ENCODE measurements at places on chromosomes 16 and 17. TPM values are rescaled to one million over a fixed set of nuclear protein-coding genes. Genes with fewer than 3 reads are reported as not detected.

SLC5A2 gene
- total RNA-seq = 0.67 TPM

SPATA32 gene
- total RNA-seq = 0.52 TPM

GFAP gene
- not detected for total RNA-seq

- DNase-seq = no peak
Measured at GRCh38 chr16:65876056-65876408, 490.5 kb upstream of the CDH5 start.

DNA sequence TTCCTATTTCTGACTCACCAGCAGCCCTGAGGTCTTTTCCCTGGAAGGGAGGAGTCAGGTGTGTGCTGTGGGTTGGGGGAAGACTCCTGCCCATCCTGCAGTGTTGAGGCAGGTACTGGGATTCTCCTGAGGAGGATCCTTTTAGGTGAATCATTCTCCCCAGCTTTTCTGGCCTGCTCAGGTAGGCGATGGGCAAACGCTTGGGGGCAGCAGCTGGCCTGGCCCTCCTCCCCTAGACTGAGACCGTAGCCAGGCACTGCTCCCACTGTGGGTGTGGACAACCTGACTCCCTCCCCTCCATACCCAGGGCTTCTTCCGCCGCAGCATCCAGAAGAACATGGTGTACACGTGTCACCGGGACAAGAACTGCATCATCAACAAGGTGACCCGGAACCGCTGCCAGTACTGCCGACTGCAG, 15.1 kb downstream of the GJD3 start:
- peak; percentile 20 for DNase-seq
